ENCODE measurements at places on chromosomes 2 and 18.
A peak's percentile ranks its signal among the peaks of the same experiment; 100 is the strongest.

DNA sequence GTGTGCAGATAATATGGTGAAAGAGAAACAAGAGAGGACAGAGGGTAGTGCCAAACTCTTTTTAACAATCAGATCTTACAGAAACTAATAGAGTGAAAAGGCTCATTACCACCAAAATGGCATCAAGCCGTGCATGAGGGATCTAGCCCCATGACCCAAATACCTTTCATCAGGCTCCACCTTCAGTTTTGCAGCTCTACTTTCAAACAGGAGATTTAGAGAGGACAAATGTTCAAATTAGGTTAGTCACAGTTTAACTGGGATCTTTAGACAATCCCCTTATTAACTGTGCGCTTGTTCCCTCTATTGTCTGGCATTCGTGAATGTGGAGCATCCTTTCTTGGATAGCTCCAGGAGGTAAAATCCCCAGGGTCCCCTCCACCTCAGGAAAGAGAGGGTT is 1209.3 kb upstream of the CHAC2 start:
- no peak for DNase-seq

DNA sequence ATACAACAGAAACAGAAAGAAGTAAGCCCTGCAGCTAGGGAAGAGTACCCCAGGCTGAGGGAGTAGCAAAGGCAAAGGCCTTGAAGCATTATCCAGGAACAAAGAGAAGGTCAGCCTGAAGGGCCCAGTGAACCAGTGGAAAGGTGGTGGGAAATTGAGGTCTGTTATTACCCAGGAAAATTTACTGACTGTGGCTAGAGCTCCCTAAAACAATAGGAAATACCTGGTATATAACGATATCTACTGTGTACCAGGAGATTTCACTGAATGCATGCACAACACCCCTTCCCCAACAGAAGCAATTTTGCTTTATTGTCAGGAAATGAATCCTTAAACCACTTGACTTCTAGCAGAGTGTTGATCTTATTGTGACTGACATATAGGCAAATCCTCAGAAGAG is 365.3 kb downstream of the ERBB4 start:
- DNase-seq: no peak

- no peak for DNase-seq
Observed at GRCh38 chr2:19944205-19944845, 42.5 kb upstream of the TTC32 start.

DNA sequence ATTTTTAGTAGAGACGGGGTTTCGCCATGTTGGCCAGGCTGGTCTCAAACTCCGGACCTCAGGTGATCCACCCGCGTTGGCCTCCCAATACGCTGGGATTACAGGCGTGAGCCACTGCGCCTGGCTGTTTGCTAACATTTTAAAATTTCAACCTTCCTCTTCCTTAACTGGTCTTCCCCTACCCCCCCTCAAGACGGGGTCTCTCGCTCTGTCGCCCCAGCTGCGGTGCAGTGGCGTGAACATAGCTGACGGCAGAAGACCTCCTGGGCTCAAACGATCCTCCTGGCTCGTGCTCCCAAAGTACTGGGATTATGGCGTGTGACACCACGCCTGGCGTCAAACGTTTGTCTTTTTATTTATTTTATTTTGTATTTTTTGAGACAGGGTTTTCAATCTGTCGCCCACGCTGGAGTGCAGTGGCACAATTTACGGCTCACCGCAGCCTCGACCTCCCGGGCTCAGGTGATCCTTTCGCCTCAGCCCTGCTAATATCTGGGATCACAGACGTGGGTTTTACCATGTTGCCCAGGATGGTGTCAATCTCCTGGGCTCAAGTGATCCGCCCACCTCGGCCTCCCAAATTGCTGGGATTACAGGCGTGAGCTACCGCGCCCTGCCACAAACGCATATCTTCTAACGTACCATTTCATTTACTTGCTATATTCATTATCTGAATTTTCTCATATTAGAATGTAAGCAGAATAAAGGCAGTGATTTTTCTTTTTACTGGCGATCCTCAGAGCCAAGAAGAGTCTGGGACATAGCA is 984 bp upstream of the MSH2 start:
- no peak for DNase-seq

DNA sequence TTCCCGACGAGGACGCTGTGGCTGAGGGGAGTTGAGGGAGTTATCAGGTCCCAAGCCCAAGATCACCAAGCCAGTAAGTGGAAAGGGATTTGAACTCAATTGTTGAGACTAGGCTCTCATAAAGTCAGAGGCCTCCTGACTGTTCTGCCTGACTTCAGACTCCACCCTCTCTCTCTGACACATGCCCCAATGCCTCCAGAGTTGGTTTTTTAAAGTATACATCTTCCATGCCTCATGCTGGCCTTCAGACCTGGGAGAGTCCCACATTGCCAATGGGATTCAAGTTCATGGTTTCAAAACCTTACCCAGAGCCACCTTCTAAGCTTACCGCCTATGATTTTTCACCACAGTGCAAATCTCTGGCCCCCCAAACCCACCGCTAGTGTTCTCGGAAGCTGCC is 100.8 kb downstream of the RTN4 start:
- DNase-seq: no peak

DNA sequence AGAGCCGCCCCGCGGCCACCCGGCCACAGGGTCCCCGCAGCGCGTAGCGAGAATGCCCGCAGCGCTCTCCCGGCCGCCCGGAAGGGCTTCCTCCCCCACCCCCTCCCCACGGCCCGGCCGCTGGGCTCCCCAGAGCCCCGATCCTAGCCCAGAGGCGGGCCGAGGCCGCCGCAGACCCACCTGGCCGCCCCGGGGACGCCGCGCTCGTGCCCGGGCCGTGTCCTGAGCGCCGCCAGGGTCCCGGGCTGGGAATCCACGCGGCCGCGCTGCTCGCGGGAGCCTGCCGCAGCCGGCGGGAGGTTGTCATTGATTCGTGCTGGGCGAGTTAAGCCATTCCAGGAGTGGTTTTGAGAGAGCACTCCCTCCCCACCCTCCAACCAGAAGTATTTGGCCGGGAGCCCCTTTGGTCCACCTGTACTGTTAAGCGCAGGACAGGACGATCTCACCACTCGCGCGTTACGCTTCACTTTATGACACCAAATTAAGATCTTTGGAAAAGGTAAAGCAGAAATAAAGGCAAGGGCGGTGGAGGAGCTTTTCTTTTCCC is 206.4 kb upstream of the SMAD2 start:
- no peak for DNase-seq

- no peak for DNase-seq
Observed at GRCh38 chr2:178683877-178684276, 123.3 kb downstream of the TTN start.

- DNase-seq: no peak
Observed at GRCh38 chr2:227377467-227378351, 1.4 kb downstream of the TM4SF20 start.

DNA sequence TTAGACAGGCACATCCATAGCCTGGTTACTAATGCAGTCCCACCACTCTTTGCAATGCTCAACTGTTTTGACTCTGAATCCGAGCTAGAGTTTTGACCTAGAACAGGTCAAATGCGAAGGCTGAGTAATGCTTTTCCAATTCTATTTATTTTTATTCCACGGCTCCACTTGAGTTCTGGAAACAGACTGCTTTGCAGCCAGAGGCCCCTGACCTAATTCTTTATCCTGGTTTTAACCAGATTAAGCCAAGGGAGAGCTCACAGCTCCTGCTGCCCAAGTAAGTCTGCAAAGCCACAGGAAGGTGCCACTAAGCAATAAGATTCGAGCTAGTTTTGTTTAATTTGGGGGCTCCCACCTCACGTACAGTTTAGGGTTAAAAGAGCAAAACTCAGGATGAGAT is 51.4 kb downstream of the MREG start:
- no peak for DNase-seq

DNA sequence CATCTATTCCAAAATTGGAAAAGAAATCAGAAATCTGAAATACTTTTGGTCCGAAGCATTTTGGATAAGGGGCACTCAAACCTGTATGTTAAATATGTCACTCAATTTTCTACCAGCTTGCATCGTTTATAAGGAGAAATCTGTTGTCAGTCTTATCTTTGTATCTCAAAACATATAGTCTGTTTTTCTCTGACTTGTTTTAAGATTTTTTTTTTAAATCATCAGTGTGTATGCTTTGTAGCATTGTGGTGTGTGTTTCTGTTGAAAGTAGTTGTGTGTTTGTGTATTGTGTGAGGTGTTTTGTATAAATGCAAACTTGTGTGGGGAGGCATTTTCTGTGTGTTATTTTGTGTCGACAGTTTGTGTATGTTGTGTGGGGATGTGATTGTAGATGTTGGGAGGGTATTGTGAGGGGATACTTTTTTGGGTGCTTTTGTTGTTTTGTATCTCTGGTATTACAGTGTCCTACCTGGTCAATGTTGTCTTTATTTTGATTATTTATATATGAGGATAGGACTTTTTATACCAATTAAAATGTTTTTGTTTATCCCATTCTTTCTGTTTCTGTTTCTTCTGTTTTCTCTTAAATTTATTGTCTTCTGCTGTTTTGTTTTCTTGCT is 30.9 kb downstream of the SMCHD1 start:
- DNase-seq: peak; percentile 8

GRCh38 chr2:11203480-11203879 is 48.2 kb downstream of the SLC66A3 start:
- peak; percentile 40 for DNase-seq

DNA sequence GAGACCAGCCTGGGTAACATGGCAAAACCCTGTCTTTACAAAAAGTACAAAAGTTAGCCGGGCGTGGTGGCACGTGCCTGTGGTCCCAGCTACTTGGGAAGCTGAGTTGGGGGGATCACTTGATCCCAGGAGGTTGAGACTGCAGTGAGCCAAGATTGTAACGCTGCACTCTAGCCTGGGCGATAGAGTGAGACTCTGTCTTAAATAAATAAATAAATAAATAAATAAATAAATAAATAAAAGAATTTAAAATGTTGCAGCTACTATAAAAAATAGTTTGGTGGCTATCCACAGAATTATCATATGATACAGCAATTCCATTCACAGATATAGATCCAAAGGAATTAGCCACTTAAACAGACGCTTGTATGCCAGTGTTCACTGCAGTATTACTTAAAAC is 49.6 kb upstream of the AMMECR1L start:
- no peak for DNase-seq

- DNase-seq: no peak
Observed at GRCh38 chr2:3194828-3195227, 182.8 kb downstream of the EIPR1 start.

- no peak for DNase-seq
Observed at GRCh38 chr18:35490894-35491699, 6.7 kb downstream of the INO80C start.

DNA sequence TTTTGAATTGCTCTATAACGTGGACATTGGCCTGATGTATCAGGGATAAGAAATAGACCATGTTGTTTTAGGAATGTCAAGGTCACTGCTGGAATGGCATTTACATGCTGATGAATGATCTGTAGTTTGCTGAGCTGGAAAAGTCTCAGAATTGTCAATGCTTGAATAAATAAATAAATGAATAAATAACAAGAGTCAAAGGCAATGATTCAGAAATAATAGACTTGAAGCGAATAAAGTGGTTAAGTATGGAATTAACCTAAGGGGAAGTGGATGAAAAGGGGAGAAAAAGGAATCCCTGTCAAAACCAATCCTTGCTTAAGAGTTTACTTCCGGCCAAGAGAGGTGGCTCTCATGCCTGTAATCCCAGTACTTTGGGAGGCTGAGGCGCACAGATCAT is 1620.0 kb downstream of the SUCLG1 start:
- DNase-seq: no peak

DNA sequence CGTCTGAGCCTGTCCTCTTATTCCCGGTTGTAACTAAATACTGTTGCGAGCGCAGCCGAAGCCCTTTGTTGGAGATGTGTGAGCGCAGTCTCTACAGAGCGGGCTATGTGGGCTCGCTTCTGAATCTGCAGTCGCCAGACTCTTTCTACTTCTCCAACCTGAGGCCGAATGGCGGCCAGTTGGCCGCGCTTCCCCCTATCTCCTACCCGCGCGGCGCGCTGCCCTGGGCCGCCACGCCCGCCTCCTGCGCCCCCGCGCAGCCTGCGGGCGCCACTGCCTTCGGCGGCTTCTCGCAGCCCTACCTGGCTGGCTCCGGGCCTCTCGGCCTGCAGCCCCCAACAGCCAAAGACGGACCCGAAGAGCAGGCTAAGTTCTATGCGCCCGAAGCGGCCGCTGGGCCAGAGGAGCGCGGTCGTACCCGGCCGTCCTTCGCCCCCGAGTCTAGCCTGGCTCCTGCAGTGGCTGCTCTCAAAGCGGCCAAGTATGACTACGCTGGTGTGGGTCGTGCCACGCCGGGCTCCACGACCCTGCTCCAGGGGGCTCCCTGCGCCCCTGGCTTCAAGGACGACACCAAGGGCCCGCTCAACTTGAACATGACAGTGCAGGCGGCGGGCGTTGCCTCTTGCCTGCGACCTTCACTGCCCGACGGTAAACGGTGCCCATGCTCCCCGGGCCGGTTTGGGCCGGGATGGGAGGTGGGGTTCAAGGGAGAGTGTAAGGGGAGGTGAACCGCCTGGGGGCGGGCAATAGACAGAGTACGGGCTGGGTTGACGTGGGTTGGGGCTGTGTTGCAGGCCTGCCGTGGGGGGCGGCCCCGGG is at the start of gene HOXD12:
TSS of gene HOXD12 (plus strand) at position 68 of the 819 bp plus-strand sequence. CDS start at position 75, 7 bp downstream.
- no peak for DNase-seq

DNA sequence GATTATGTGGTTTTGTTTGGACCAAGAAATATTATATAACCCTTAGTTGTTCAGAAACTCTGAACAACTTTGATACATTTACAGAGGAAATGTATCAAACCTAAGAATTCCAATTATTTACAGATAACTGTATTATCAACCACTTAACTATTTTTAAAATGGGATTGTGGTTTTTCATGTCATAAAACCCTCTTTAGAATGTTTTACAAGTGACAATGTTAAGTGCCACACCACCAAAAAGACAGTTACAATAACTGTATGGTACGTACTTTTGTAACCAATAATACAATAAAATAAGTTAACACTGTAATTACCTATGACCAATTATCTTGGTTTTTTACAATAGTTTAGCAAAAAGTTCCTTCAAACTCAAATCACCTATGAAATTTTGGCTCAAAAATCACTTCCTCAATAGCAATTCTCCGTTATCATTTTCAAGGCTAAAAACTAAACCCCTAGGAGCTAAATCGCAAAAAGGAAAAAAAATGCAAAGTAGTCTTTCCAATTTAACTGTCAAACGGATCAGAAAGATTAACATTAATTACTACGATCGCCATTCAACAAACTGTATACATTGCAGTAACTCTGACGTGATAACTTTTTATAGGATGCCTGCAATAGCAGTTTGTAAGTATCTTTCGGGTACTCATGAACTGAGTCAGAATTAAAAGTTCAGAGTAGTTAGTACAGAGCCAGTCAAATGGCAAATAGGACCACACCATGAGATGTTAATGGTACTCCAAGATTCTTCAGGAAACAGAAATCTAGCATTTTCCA is 1.5 kb downstream of the ROCK1 start:
- no peak for DNase-seq

- no peak for DNase-seq
Observed at GRCh38 chr18:1412655-1413322, 508.1 kb downstream of the ADCYAP1 start.

DNA sequence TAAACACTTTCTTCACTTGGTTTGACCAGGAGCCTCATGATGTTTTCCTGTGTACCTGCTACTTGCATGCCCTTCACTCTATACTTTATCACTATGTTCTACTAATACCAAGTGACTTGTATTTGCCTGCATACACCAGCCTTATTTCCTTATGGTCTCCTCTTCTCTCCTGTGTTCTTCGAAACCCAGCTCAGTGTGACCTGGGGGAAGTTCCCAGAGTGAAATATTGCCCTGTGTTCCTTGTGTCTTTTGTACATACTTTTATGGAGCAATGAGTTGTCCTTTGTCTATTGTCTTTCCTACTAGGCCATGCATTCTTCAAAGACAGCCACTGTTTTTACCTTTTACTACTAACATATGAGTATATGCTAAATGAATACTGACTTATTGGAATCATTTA is 567 bp downstream of the NT5C1B start:
- DNase-seq: no peak
